ENCODE measurements at places on chromosomes 7 and 10.

DNA sequence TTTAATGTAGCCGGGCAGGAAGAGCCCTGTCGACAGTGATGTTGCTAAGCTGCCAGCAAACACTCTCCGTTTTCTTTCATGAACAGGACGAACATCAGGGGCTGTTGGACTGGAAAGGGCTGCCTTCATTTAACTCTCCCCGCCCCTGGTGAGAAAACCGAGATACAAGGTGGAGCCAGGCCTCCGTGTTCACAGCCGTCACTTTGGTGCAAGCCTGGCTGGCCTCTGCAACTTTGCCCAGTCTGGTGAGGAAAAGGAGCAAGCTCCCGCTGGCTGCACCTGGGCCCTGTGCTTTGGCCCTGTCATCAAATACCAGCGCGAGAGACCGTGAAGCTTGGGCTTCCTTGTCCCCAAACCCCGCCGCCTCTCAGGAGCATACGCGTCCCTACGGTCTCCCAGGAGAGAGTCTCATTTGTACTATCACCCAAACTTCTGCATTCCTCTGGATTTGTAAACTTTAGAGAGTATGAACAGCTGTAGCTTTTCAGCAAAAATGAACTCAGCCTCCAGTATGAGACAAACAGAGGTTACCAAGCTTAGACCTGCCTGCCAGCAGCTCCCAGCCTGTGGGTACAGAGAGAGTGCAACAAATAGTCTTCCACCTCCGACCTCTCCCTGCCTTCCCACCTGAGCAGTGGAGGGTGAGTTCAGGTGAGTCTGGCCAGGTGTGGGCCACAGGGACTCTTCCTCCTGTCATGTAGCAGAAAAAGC, 445.3 kb upstream of the MGMT start:
- no peak for DNase-seq

GRCh38 chr10:1142596-1142995, 86.4 kb downstream of the WDR37 start:
- DNase-seq = no peak

- DNase-seq = no peak
Measured at GRCh38 chr7:17816903-17817302, 123.4 kb downstream of the SNX13 start.

DNA sequence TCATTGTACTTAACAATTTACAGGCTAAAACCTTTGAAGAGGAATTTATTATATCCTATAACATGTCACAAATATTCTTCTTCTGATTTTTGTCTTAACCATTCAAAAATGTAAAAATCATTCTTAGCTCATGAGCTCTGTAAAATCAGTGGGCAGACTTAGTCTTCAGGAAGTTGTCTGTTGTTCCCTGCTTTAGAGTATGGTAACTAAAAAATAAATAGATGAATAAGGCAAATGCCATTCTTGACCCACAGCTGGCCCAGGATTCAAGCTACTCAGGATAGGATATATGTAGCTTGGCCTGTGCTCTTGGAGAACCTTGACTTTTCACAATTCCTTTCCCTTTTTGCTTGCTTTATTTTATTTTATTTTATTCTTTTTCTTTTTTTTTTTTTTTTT, 51.5 kb downstream of the LRRC4 start:
- no peak for DNase-seq

DNA sequence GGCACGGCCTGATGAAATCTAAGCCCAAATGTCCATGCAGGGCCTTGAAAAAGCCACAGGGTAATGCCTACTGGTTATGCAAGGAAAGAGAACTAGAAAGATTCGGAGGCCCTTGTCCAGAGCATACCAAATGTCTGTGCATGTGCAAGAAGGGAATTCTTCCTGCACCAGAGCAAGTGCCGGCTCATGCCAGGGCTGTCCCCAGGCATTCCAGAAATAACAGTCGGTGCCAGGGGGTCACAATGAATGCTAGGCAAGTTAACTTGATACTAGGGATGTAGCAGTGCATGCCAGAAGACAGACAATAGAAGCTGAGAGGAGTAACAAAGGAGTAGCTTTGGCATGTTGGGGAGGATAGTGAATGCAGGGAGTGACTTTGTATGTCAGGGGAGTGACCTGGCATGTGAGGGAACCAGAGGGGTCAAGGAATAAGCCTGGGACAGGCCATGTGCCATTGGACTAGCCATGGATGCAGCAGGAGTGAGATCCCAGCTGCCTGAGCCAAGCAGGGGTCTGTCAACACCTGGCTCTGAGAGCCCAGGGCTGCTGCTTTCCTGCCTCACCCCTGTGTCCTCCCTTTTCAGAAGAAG, 119.5 kb upstream of the UNC5B start:
- no peak for DNase-seq

DNA sequence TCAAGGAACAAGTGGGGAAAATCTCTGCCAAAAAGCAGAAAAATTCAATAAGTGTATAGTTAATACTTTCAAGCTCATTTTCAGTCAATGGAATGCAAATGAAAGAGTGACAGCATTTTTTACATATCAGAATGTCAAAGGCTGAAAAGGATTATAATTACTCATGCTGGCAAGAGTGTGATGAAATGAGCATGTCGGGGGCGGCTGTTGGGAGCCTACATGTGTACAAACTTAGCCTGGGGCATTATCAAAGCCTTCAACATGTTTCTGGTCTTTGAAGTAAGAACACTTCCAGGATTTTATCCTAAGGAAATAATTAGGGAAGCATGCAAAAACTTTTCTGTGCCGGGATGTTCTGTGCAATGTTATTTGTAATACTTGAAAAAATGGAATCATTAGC, 221.7 kb upstream of the LYZL1 start:
- DNase-seq = no peak

DNA sequence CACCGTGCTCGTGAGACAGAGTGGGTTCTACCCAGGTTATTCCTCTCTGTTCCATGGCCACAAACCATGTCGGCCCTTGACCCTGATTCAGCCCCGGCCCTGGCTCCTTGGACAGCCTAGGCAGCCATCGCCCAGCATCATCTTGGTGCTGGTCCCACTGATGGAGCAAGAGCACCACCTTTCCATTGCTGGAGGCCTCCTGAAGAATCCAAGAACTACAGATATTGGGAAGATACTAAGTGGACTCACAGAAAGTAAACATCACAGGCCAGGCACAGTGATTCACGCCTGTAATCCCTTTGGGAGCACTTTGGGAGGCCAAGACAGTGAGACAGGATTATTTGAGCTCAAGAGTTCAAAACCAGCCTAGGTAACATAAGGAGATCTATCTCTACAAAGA, 125.1 kb downstream of the NT5C2 start:
- no peak for DNase-seq

DNA sequence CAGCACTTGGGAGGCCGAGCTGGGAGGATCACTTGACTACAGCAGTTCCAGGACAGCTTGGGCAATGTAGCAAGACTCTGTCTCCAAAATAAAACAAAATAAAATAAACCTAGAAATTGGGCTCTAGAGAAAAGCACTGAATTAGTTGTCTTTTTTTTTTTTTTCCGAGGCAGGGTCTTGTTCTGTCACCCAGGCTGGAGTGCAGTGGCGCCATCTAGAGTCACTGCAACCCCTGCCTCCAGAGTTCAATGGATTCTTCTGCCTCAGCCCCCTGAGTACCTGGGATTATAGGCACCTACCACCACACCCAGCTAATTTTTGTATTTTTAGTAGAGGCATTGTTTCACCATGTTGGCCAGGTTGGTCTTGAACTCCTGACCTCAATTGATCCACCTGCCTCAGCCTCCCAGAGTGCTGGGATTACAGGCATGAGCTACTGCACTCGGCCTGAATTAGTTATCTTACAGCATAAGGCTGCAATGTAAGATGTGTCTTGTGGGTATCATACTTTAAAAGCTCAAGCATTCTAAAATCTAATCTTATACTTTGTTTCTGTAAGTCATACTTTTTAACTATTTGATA, 12.8 kb downstream of the MEIG1 start:
- no peak for DNase-seq

- DNase-seq = no peak
Measured at GRCh38 chr7:42575171-42575570, 336.7 kb downstream of the C7orf25 start.

GRCh38 chr7:117784315-117784714, 88.9 kb downstream of the CTTNBP2 start:
- no peak for DNase-seq

GRCh38 chr10:27464993-27465392, 39.1 kb upstream of the RAB18 start:
- peak; percentile 76 for DNase-seq

DNA sequence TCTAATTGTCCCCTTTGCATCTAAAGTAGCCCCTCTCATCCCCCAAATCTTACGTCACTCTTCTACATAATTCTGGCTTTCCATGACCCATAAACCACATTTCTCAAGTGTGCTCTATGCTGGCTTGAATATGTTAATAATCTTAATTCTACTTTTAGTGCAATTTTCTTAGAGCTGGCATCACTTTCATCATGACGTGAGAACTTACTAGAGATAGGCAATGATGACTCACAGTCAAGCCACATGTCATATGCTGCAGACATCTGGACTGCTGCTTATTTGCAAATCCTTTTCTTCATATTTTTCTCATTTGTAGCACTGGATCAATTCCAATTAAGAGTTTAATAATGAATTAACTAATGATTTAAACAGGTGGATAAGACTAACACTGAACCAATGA, 260.7 kb upstream of the PRKCQ start:
- DNase-seq = no peak

DNA sequence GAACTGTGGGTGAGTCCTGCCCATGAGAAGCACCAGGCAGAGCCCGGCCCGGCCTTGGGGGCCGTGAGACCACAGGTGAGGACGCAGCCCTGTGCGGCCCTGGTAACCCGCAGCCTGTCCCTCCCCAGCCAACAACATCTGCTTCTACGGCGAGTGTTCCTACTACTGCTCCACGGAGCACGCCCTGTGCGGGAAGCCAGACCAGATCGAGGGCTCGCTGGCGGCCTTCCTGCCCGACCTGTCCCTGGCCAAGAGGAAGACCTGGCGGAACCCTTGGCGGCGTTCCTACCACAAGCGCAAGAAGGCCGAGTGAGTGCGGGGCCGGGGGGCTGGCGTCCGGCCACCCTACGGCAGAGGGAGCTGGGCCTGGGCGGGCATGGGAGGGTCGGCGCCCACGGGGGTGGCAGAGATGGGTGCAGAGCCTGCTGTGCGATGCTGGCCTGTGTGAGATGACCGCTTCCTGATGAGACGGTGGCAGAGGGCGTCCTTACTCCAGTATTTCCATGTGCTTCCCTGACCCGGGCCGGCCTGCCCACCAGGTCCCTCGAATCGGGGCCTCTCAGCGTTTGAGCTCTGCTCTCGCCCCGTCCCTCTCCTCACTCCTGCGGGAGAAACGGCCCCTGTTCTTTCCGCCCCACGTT, 34.1 kb upstream of the FOXL3 start:
- no peak for DNase-seq

- DNase-seq = no peak
Measured at GRCh38 chr10:33612116-33612515, 277.6 kb upstream of the NRP1 start.

- no peak for DNase-seq
Measured at GRCh38 chr10:95833042-95833610, 74.6 kb upstream of the CC2D2B start.
